ENCODE measurements at places on chromosomes 16 and 17.

DNA sequence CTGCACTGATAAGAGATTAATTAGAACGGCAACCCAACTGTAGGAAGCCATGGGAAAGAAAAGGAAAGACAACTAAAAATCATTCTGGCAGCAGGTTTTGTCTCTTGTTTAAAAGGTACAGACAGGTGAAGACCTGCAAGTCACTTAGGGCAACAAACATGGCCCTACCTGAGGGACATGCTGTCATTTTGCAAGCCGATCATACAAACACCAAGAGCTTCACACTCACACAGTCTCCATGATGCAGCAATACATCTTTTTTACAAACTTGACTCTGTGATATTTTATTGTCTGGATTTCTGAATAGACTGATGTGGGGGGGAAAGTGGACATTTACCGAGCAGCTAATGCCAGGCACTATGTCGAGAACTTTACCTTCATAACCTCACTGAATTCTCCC, 101.8 kb downstream of the PARN start:
- no peak for DNase-seq

DNA sequence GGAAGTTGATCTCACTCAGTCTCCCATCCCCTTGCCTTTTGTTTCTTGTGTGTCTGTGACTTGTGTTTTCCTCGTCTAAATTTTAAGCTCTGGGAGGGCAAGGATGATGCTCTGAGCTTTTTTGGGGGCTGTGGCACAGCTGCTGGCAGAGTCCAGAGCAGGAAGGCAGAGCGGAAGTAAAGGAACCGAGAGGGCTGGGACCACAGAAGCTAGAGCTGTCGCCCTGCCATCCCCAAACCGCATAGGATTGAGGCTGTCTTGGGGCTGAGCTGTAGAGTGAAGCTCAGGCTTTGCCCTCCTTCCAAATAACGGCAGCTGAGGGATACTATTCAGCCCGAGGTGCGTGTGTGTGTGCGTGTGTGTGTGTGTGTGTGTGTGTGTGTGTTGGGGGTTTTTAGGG, 3.8 kb upstream of the DNAH2 start:
- DNase-seq: no peak

DNA sequence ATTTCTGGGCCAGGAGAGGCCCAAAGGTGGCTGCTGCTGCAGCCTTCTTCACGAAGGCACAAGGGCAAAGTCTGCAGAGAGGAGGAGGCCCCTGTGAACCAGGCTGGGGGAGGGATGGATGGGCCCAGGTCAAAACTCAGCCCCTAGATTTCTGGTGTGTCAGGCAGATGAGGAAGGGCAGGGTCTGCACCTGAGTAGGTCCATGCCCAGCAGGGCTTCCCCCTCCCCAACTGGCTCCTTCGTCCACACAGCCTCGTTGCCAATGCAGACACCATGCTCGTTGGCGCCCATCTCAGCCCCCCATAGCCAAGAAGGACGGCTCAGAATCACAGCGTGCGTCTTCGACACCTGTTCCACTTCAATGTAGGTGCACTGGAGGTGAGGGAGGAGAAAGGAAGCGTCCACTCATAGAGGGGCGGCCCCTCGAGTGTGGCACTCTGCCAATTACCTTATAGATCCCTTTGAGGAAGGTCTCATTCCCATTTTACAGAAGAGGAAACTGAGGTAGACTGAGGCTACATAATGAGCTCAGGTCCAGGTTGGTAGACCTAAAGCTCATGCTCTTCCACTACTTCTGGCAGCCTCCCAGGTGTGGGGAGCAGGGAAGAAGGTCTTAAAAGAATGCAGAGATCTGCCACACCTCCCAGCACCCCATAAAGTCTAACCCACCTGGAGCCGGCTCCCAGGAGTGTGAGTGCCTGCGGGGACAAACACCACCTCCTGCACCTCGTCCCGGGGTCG, 902 bp downstream of the SCRN2 start:
- DNase-seq: no peak

- no peak for DNase-seq
Observed at GRCh38 chr16:75342308-75342811, 90.9 kb upstream of the BCAR1 start.

DNA sequence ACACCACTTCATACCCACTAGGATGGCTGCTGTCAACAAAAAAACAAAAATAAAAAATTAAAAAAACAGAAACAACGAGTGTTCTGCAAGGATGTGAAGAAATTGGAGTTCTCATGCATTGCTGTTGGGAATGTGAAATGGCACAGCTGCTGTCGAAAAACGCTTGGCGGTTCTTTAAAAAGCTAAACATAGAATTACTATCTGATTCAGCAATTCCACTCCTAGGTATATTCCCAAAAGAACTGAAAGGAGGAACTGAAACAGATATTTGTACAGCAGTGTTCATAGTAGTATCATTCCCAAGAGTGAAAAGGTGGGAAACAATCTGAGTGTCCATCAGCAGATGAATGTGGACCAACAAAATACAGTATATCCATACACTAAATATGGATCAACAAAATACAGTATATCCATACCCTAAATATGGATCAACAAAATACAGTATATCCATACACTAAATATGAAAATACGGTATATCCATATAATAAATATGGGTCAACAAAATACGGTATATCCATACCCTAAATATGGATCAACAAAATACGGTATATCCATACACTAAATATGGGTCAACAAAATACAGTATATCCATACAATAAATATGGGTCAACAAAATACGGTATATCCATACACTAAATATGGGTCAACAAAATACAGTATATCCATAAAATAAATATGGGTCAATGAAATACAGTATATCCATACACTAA, 8.7 kb downstream of the METTL16 start:
- no peak for DNase-seq

GRCh38 chr16:87074641-87075318, 242.4 kb downstream of the C16orf95 start:
- no peak for DNase-seq

DNA sequence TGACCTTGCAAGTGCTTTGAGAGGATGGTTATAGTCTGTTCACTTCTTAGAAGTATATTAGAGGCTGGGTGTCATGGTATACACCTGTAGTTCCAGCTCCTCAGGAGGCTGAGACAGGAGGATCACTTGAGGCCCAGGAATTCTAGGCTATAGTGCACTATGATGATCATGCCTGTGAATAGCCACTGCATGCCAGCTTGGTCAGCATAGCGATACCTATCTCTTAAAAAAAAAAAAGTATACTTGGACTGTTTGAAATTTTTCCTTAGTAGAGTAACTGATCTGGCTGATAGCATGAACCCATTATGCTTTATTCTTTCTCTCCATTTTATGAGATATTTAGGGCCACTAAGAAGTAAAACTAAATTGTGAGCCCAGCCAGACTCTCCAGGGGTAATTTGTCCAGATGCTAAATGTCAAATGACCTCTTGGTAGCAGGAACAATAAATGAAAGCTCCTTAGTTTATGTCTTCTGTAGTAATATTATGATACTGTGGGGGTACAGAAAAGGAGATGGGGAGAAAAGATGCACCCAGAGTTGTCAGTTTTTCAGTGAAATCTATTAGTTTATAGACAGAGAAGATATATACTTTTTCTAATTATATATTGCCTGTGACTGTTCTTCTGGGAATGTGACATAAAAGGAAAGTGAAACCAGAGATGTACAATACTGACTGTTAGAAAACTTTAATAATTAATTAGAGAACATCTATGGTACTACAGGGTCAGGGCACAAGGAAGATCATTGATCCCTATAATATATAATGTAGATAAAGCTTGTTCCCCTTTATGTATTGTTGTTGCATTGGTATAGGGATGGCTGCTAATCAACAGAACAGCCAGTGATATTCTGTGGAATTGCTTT, 335.3 kb upstream of the TBX2 start:
- DNase-seq: no peak

GRCh38 chr16:10945065-10945787, 862 bp downstream of the CLEC16A start:
- no peak for DNase-seq

- DNase-seq: no peak
Observed at GRCh38 chr17:8632061-8632460, 1.5 kb upstream of the MYH10 start.

DNA sequence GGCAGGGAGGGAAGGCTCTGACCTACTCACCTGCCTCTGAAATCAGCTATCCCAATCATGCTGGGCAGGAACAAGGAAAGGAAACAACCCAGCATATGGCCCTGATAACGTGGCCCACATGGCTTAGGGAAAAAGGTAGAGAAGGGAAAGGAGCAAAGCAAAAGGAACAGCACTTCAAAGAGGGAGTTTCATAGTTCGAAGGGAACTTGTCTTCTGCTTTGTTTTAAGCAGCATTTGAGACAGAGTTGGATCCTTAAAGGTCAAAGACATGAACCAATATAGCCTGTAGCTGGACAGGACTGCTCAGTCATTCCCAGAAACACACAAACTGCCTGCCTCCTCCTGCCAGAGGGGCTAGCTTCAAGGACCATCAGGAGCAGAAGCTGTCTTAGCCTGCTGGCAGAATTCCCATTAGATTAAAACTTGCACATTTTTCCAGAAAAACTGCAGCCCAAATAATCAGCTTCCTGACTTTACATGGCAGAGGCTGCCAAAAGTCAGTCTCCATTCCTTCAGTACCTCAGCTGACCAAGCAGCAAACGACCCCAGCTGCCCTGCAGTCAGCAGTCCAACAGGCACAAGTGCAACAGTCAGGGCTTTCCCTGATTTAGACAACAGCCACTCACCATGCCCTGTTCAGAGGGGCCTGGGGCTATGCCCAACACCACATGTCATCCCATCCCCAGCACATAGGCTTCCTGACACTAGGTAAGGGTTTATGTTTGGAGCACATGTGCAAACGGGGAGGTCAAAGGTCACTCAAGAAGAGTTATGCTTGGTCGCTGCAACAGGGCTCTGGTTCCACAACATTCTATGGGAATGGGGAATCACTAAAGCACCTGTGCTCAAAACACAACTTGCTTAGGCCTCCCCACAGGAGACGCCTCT, 32.5 kb downstream of the RANBP10 start:
- DNase-seq: no peak

DNA sequence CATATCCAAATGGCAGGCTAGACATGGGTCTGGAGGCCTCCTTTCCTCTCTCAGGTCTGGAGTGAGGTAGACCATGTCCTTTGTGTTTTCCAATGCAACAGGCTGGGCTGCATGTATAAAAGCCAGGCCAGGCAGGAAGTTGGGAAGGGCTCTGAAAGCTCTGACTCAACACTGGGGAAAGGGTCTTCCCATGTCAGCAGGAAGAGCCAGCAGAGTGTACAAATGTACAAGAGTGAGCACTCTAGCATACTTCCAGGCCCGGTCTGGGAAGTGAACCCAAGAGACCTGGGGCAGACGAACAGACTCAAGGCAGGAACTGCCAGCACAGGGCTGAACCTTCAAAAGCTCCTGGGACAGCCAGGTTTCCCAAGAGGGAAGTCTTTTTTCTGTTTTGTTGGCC, 7.0 kb downstream of the ATPAF2 start:
- no peak for DNase-seq

- DNase-seq: no peak
Observed at GRCh38 chr17:64240261-64240740, 22.8 kb downstream of the TEX2 start.

DNA sequence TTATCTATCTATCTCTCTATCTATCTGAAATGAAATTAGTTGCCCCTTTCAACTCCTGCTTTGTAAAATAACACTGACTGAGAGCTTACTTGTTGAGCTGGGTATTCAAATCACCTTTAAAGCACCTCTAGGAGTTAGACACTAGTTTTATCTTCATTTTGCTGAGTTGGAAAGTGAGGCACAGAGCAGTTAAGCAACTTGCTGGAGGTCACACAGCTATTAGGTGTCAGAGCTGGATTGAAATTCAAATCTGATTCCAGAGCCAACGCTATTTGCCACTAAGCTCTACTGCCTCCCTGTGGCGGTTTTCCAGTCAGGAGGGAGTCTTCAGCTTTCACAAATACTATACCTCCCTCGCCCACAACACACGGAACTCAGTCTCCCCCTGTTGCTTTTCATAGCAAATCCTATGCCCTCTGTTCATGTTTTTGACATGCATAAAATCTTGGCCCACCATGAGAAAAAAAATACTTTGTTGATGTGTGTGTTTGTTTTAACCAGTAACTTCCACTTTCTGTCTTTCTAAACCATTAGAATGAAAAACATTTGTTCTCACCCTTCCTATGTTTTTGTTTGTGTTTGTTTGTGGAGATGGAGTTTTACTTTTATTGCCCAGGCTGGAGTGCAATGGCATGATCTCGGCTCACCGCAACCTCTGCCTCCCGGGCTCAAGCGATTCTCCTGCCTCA, 74.8 kb upstream of the SMURF2 start:
- DNase-seq: no peak

DNA sequence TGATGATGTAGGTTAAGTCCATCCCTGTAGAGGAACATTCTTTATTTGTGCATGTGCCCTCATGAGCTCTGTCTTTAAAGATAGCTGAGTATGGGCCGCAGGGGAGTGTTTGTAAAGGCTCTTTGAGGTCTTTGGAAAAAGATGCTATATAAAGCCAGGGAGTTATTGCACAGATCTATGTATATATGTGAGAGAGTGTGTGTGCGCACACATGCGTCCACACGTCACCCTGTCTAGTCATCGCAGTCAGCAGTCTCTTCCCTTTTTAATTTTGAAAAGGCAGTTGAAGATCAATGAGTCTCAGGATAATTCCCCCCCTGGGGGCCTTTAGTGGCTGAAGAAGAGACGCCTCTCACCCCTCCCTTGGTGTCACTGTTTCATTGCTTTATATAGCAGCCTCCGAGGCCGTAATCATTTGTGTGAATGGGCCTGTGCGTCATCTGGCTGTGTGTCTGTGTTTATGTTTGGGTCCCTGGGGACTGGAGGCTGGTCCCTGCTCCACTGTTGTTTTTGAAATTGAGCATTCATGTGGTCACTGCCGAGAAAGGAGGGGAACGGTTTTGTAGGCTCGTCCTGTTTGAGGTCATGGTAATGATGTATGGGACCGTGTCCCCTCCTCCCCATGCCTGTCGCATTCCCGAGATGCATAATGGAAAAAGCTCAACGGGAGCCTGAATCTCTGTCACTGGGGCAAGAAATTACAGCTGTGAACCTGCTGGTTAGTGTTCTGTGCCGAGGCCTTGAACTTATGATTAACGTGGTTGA, 143.9 kb downstream of the SNX29 start:
- no peak for DNase-seq

DNA sequence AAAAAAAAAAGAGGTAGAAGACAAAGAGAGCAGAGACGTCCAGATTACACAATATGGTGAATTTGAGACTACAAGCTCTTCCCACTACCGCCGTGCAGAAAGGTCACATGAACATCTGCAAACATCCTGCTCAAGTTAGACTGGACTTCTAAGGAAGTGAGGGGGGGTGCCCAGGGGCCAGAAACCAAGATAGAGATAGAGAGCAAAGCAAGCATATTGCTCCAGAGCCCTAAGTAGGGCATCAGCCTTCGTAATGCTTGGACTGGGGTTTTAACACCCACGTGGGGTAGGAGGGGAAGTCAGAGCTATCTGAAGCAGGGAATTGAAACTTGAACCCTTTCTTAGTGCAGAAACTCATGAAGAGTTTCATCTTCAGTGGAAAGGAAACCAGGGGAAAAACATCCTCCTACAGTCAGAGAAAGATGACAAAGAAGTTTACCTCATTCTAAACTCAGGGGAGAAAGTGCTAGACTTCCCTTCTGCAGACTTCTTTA, 8.7 kb downstream of the CLEC19A start:
- DNase-seq: no peak

Measured in vagina (tissue), 2 donors.